ENCODE measurements at places on chromosomes 3 and 15.

DNA sequence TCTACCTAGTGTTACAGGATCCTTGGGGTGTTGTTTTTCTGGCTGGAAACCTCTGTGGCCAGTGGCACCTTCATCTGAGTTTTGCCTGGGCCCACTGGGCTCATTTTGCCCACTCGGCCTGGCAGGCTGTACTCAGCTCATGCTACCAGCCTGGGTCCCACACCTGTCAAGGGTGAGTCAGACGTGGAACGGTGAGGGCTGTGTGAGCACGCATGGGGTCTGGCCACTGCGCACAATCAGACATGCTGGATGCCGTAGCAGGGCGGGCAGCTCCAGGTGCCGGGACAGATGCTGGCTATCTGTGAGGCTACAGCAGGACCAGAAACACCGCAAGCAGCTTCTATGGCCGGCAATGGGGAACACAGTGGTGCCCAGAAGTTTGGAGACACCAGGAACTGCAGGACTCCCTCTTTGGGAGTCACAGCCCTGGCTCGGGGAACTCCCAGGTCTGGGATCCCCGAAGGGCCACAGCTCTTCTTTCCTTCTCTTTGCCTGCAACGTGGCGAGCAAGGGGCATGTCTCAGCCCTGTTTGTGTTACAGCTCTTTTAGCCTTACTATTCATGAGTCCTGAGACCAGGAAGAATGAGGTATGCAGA is 35.9 kb upstream of the DNAJC13 start:
- DNase-seq = no peak

GRCh38 chr3:141646760-141647561 is 91.1 kb upstream of the RNF7 start:
- DNase-seq = peak; percentile 64

GRCh38 chr3:29775340-29775739 is 494.5 kb downstream of the RBMS3 start:
- DNase-seq = no peak

GRCh38 chr3:17908399-17909191 is 166.2 kb upstream of the TBC1D5 start:
- no peak for DNase-seq

- no peak for DNase-seq
Measured at GRCh38 chr3:66577426-66578203, 76.8 kb upstream of the LRIG1 start.

GRCh38 chr3:187966096-187966495 is 187.9 kb upstream of the LPP start:
- no peak for DNase-seq

DNA sequence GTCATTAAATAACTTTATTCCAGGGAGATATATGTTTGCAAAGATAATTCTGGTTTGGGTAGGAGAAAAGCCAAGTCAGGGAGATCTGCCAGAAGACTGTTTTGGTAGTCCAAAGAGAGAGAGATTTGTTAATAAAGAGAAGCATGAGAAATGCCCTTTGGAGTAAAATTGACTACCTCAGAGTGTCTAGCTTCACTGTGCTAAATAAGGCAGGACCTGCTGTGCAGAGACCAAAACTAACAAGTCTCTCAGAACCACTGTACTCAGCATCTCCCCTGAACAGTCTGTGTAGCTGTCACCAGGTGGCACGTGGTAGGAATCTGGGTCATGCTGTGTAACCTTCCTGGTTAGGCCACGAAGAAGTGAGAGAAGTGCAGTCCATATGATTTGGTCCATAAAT is 31.6 kb upstream of the SLC35G2 start:
- no peak for DNase-seq

- no peak for DNase-seq
Measured at GRCh38 chr3:136979204-136979603, 21.4 kb downstream of the IL20RB start.

DNA sequence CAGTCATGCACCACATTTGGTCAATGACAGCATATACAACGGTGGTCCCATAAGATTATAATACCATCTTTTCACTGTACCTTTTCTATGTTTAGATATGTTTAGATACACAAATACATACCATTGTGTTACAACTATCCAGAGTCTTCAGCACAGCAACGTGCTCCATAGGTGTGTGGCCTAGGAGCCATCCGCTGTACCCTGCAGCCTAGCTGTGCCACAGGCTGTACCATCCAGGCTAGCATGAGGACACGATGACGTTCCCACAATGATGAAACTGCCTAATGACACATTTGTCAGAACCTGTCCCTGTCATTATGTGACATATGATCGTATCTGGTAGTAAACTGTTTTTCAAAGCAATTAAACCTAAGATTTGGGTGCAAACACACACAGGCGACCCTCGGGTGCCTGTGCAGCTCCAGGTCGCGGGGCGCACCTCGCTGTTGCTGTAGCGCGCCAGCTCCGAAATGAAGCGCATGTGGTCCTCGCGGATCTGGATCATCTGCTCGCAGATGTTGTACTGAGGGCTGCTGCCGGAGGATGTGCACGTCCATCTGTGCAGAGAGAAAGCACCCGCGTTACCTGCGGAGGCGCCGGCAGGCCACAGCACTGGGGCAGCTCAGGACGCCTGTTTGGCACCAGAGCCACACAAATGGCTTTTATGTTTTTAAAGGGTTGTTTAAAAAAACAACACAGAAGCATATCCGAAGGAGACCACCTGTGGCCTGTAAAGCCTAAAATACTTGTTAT is 48.2 kb downstream of the CYFIP1 start:
- no peak for DNase-seq

GRCh38 chr3:87793337-87793877 is 265.4 kb downstream of the CGGBP1 start:
- DNase-seq = no peak

- DNase-seq = no peak
Measured at GRCh38 chr15:78092261-78093041, at the start of gene SH2D7. TSS of gene SH2D7 (plus strand) at chr15:78092561. CDS start at chr15:78092585, 24 bp downstream.

- DNase-seq = peak; percentile 6
Measured at GRCh38 chr3:105526360-105527111, 159.8 kb downstream of the ALCAM start.

DNA sequence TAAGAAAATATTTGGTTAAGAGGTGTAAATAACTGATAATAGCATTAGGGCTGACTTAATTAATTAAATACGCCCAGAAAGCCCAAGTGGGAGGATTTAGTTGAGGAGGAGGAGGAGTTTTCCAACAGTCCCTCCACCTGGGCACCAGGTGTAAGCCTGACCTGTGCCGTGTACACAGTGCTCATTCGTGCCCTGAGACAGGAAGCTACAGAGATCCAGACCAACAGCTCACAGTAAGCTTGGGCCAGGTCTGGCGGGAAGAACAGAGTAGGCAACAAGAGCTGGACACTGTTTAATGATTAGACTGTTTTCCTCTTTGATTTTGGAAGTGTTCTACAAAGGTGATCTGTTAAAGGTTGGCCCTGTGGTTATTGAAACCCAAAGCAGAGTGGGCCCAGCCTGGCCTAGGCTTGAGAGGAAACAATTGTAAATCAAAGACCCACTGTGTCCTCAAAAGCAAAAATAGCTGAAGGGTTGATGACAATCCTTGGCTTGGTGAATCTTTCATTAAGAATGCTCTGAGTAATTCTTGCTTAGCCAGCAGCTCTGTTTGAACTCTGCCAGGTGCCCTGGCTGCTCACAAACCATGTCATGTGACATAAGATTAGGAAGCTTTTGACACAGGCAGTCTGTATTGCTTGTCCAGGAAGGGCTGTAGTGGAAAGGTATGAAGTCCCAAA is 13.8 kb downstream of the SQOR start:
- peak; percentile 81 for DNase-seq

GRCh38 chr3:124419303-124419702 is 310.9 kb upstream of the UMPS start:
- no peak for DNase-seq

GRCh38 chr3:127961963-127962362 is 46.9 kb downstream of the KBTBD12 start:
- DNase-seq = peak; percentile 93

DNA sequence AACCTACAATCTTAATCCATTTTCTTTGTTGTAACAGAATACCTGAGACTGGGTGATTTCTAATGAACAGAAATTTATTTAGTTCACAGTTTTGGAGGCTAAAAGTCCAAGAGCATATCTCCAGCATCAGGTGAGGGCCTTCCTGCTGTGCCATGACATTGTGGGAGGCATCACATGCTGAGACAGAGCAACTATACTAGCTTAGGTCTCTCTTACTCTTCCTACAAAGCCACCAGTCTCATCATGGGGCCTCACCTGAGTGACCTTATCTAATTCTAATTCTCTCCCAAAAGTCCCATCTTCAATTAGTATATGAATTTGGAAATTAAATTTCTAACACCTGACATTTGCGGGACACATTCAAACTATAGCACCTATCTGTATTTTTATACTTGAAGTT is 247.1 kb upstream of the MRPL3 start:
- no peak for DNase-seq

DNA sequence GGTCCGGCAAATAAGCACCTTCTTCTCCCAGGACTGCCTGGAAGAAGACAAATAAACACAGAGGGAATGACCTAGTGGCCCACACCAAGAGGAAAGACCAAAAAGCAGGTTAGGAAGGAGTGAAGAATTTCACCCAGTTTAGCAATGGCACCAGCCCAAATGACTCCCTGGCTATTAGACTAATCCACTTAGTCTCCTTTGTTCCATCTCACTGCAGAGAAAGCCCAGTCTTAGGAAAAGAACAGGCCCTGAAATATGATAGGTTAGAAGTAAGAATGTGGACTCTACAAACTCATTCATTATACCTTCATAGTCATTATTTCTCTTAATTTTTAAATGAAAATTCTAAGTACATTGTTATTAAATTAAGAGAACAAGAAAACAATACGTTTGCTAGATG is 23.2 kb downstream of the SERPINI2 start:
- DNase-seq = no peak

DNA sequence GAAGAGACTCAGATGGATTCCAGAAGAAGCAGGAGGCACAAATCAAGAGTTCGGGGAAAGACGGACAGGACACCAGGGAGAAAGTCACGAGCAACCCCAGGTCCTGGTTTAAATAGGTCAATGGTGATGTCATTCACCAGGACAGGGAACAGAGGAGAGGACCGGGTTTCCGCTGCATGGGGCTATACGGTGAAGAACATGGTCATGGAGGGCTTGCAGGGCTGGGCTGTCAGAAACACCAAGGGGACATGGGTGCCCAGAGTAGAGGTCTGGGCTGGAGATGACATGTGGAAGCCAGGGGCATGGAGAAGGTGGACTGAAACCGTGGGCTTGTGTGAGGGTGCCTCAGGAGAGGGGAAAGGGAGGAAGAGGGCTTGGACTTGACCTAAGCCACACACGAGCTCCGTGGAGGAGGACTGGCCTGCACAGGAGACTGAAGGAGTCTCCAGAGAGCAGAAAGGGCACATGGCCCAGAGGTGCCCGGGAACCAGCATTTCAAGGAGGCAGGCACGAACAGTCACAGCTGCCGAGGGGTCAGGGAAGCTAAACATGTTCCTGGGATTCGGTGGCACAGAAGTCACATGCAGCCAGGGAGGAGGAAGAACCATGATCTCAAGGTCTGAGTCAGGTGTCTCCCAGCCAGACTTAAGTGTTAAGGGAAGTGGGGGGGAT is 54.2 kb upstream of the RPL32 start:
- no peak for DNase-seq

DNA sequence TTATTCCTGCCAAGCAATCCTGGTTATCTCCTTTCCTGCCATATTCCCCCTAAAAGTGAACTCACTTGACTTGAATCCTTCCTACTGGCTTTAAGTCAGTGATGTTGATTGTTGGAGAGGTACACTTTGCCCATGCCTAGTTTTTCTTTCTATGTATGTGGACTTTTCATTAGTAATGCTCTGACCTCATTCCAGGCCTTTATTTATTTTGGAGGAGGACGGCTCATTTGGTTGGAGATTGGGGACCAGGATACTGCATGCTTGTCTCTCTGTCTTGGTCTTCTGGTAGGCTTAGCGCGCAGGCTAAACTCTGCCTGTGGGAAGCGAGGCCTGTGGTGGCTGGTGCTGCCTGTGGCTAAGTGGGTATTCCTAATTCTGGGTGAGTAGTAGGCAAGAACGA is 29.1 kb upstream of the MTMR10 start:
- no peak for DNase-seq

GRCh38 chr15:74776821-74777768 is 4.8 kb upstream of the CSK start:
- DNase-seq = no peak

- DNase-seq = no peak
Measured at GRCh38 chr15:38202361-38202760, 50.3 kb upstream of the SPRED1 start.

GRCh38 chr15:36738817-36739216 is 159.4 kb downstream of the CDIN1 start:
- DNase-seq = no peak

- DNase-seq = no peak
Measured at GRCh38 chr3:186283651-186284348, 78.2 kb downstream of the DGKG start.

DNA sequence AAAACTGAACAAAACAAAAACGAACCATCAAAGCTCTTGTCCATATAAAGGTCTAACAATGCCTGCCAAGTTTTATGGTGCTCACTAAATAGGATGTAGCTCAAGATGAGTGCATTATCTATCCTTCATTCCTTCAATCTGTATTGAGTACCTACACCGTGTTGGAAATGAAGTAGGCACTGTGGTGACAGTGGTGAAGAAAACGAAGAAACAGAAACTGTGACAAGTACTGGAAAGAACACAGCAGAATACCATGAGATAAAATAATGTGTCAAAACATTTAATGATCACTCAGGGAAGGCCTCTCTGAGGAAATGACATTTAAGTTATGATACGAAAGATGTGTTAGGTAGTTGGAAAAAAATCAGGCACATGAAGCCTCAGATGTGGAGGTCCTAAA is 36.2 kb downstream of the CBLB start:
- no peak for DNase-seq

DNA sequence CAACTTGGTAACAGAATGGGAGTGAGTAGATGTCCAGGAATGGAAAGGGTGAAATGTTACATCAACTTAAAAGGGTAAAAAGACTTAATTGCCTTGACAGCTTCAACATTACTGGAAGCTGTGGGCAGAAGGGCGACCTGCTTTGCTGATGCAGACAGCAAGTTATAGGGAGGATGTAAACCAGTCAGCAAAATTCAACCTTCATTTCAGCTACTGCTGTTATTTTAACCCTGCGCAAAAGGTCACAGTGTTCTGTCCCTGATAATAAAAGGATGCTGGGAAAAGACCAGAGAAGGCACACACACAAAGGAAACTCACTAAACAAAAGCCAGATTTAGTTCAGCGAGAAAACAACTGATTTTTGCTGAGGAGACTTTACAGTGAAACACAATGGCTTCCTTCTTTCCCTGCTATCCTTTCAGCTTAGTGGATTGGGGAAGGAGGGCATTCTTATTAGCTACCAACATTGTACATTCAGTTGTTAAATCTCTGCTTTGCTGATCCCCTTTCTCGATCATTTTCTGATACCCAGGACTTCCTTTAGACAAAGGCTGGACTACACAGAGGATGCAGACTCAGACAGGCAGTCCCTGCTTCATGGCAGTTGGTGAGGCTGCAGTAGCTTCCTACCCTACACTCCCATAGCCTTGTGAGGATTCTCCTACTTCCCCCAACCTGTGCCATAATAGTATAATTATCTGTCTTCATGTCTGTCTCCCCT is 62.0 kb downstream of the P3H2 start:
- DNase-seq = no peak

All from RWPE1 (cell line).